Tongue (tissue), 3 donors: ENCODE measurements at places on chromosomes 4 and X.

DNA sequence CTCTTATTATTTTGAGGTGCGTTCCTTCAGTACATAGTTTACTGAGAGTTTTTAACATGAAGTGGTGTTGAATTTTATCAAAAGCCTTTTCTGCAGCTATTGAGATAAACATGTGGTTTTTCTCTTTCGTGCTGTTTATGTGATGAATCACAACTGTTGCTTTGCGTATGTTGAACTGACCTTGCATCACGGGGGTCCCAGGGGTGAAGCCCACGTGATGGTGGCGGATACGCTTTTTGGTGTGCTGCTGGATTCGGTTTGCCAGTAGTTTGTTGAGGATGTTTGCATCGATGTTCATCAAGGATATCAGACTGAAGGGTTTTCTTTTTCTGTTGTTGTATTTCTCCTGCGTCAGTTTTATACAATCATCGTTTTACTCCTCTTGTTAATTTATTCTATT is 4.6 kb upstream of the H2BW1 start:
- DNase-seq: no peak

- DNase-seq: no peak
Measured at GRCh38 chr4:81410680-81411079, 61.0 kb downstream of the RASGEF1B start.

GRCh38 chrX:1535241-1536041 is 1.5 kb downstream of the P2RY8 start:
- DNase-seq: no peak

- DNase-seq: no peak
Measured at GRCh38 chrX:108735679-108736508, 469 bp downstream of the IRS4 start.
